Stimulated activated CD8-positive, alpha-beta memory T cell treated with anti-CD3 and anti-CD28 coated beads, Interleukin-4, amount 100 ng/mL, for 1 hour (primary cell): ENCODE measurements at places on chromosomes 13 and 19.
A peak's percentile ranks its signal among the peaks of the same experiment; 100 is the strongest.

DNA sequence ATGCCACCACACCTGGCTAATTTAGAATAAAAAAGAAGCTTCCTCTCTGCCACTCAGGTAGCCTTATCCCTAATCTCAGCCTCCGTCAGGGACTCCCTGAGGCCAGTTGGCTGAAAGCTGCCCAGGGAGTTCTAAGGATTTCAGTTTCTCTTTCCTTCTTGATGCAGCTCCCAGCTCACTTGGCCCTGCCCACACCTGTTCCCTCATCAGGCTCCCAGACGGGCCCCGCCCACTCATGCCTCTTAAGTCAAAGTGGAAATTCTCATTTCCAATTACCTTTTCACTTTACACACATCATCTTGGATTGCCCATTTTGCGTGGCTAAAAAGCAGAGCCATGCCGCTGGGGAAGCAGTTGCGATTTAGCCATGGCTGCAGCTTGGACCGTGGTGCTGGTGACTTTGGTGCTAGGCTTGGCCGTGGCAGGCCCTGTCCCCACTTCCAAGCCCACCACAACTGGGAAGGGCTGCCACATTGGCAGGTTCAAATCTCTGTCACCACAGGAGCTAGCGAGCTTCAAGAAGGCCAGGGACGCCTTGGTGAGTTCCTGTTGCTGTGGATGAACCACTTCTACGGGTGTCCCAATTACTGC, at the start of gene IFNL1:
IFNL1 (plus strand) TSS at position 353 of the 591 bp plus-strand sequence; CDS start at position 368, 15 bp downstream.
- DNase-seq: no peak

- DNase-seq: no peak
Observed at GRCh38 chr13:53612200-53612599, 583.6 kb downstream of the OLFM4 start.

DNA sequence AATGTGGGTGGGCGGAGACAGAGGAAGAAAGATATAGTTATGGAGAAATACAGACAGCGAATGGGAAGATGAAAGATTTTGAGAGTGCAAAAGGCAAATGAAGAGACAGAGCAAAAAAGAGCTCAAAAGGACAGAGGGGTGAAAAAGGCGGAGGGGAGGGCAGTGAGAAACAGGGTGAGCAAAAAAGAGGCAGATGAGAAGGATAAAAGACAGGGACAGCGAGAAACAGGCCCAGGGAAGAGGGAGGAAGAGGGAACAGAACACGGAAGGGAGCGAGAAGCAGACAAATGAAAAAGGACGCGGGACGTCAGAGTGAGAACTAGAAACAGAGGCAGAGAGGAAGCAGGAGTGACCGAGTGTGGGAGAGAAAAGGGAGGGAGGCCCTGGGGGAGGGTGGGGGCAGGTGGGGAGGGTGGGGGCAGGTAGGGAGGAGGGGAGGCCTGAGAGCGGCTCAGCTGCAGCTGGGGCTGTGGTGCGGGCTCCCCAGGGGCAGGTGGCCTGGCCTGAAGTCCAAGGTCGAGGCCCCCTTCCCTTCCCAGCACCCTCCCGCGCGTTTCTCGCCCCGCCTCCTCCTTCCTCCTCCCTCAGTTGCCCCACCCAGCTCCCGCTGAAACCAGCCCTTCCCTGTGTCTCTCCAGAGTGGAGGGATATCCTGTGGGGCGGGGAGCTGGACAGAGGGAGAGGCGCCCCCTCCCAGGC, 2.9 kb downstream of the KLK1 start:
- no peak for DNase-seq

DNA sequence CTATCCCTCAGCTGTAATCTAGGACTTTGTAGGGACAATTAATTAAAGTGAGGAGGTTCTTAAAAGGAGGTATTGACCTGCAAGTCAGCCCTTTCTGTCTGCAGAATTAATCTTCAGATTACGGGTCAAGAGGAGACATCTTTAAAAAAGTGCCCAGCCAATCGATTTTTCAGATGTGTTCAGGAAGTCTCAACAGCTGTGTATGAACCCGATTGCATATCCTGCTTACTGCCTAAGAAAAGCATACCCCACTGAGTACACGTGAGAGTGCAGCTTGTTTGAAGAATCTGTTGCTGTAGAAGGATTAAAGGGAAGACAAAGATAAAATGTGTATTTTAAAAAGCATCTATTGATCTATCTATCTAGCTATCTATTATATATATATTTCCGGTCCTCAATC, 1194.5 kb downstream of the UQCRFS1 start:
- DNase-seq: no peak

GRCh38 chr19:1811942-1812425, at the start of gene ATP8B3:
Gene ATP8B3 (minus strand): TSS chr19:1812276. CDS start chr19:1811736, 540 bp downstream.
- DNase-seq: peak; percentile 36

GRCh38 chr19:47595944-47596343, 13.0 kb upstream of the BICRA start:
- no peak for DNase-seq

DNA sequence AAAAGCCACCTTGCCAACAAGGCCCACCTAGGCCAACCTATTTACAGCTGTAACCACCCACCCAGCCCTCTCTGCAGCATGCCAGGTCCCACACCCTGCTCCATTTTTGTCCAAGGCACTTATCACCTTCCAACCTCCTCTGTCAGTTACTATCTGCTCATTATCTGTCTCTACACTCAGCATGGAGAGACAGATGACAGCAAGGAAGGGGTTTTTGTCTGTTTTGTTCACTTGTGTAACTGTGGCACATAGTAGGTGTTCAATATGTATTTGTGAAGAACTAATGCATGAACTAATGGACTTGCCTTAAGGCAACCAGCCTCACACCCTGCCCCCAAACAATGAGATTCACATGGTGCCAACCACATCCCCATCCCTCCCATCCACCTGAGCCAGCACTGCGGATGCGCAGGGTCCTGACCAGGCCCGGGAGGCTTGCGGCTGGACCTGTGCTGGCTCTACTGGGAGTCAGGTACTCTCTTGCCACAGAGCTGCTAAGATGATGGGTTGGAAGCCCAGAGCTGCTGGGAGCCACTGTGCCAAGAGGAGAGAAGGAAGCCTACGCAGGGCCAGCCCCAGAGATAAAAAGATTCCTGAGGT, 17.3 kb downstream of the DEDD2 start:
- DNase-seq: no peak

GRCh38 chr13:44790289-44790688, 199.0 kb downstream of the NUFIP1 start:
- DNase-seq: no peak

DNA sequence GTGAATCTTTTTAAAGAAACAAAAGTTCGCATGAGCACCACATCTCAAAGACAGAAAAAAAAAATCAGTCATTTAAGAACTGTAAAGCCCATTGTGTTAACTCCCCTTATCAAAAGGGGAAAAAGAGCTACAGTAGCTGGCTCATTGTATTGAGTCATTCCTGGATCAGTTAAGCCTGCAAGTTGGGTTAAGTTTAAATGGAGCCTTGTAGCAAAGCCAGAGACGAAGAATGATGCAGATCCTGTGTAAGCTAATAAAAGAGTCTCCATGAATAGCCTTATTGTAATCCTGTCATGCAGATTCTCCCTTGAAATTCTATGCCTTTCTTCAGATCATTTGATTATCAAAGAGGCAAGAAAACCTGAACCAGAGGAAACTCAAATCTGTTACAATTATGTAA, 83.8 kb downstream of the CRYL1 start:
- no peak for DNase-seq

DNA sequence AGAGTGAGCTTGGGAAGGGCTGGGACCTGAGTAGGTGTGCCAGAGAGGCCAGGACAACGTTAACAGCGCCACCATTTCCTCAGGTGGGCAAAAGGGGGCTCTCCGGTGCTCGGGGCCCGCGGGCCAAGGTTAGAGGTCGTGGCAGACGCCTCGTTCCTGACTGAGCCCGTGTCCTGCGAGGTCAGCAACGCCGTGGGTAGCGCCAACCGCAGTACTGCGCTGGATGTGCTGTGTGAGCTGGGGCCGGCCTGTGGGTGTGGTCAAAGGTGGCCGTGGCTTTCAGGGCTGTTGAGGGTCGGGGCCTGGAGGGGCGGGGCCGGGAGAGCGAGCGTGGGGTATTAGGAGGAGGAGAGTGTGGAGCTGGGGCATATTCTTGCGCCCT, 3.7 kb downstream of the KIRREL2 start:
- DNase-seq: no peak

DNA sequence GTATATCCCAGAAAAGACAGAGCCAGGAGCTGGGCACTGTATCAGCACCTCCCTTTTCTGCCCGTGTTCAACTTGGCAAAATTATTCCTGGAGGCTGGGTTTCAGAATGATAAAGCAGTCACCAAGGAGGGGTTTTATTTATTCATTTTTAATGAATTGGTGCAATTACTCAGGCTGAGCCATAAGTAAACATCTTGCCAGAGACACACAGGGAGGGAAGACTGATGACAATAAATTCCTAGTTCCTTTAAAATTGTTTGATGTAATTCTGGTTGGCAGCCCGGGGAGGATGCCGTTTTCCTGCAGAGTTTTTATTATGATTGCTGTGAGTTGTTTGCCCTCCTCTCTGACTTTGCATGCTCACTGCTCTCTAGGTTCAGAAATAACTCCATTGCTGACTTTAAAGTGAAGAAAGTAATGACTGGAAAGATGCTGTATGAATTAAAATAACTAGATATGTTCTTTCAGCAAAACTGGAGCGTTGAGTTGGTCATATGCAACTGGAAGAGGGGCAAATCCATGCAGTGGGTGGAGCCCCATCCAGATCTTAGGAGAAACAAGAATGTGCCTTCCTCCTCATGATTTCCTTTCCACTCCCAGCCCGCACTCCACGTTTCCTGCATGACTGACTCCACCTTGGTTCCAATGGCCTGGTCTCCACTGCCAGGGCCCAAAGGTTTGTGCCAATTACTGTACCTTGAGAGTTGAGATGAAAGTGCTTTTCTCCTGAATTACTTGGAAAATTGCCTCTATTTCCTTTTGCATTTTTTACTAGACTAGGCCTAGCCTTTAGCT, 182.1 kb downstream of the RFC3 start:
- DNase-seq: no peak

GRCh38 chr19:37989855-37990254, 82.8 kb downstream of the SIPA1L3 start:
- no peak for DNase-seq

- DNase-seq: no peak
Observed at GRCh38 chr13:22662771-22663170, 518.0 kb upstream of the SGCG start.
